ENCODE measurements at places on chromosomes 4 and X. TPM values are rescaled to one million over a fixed set of nuclear protein-coding genes. Genes with fewer than 3 reads are reported as not detected.

HDAC8 gene
- total RNA-seq: 21.6 TPM

CXXC4 gene
- total RNA-seq: 4.2 TPM

USP27X gene
- 5.7 TPM for total RNA-seq

UCHL1 gene
- total RNA-seq: 513 TPM

DOK7 gene
- total RNA-seq: 0.26 TPM

GRCh38 chr4:164482758-164483157 lies 271.2 kb upstream of the SMIM31 start:
- H3K27ac ChIP-seq: no peak overlapping the region
- H3K4me3 ChIP-seq: no peak overlapping the region
- H3K27me3 ChIP-seq: no peaks in the 10 kb centered on the region
- DNase-seq: no peak

DNA sequence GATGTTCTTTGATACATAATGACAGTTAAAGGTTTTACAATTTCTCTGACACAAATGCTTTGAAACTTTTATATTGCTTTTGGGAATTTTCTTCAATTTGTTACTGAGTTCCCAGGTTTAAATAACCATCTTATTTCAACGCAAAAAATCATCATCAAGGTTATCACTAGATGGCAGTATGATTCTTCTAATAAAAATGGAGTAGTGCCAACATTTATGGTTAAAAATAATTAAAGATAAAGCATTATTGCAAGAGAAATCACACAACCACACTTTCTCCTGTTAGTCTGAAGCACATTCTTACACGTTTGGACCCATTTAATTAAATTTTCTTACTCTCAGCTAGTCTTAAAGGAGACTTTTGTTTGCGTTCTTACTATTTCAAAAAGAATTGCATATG lies 611.3 kb upstream of the CPXCR1 start:
- H3K27ac ChIP-seq: no peak overlapping the region
- no peak overlapping the region for H3K4me3 ChIP-seq
- no peaks in the 10 kb centered on the region for H3K4me1 ChIP-seq
- H3K27me3 ChIP-seq: no peaks in the 10 kb centered on the region
- DNase-seq: no peak

- H3K4me1 ChIP-seq: no peaks in the 10 kb centered on the region
- no peak for DNase-seq
- no peak overlapping the region for H3K4me3 ChIP-seq
- no peak overlapping the region for H3K27ac ChIP-seq
- H3K27me3 ChIP-seq: no peaks in the 10 kb centered on the region
These were observed 30.9 kb downstream of the FAM9B start for GRCh38 chrX:9003041-9003440.

GRCh38 chrX:85993539-85994197 lies 53.7 kb downstream of the CHM start:
- no peaks in the 10 kb centered on the region for H3K27me3 ChIP-seq
- no peak for DNase-seq
- no peak overlapping the region for H3K27ac ChIP-seq
- H3K4me3 ChIP-seq: no peak overlapping the region

GRCh38 chrX:39905538-39905891 lies 192.2 kb downstream of the BCOR start:
- H3K36me3 ChIP-seq: peaks cover 4% of the 10 kb centered on the region
- no peak overlapping the region for H3K4me3 ChIP-seq
- no peak for DNase-seq
- peaks cover 12% of the 10 kb centered on the region for H3K4me1 ChIP-seq
- no peaks in the 10 kb centered on the region for H3K27me3 ChIP-seq

GRCh38 chrX:10507876-10508275 lies 112.5 kb downstream of the MID1 start:
- DNase-seq: no peak
- no peak overlapping the region for H3K4me3 ChIP-seq
- H3K4me1 ChIP-seq: peaks cover 18% of the 10 kb centered on the region
- no peaks in the 10 kb centered on the region for H3K36me3 ChIP-seq
- H3K27ac ChIP-seq: no peak overlapping the region

- no peaks in the 10 kb centered on the region for H3K4me1 ChIP-seq
- H3K4me3 ChIP-seq: peak overlapping the region; percentile 81
- peaks cover 14% of the 10 kb centered on the region for H3K36me3 ChIP-seq
- peak; percentile 46 for DNase-seq
These were observed 449 bp downstream of the CTPS2 start for GRCh38 chrX:16711893-16712547.

GRCh38 chrX:103092942-103093341 lies at the start of gene NXF3:
NXF3 (minus strand) TSS chrX:103093143; CDS start chrX:103093023, 120 bp downstream.
- DNase-seq: no peak
- H3K4me3 ChIP-seq: no peak within 1 kb of the TSS
- H3K4me1 ChIP-seq: no peaks in the 10 kb centered on the region
- no peaks in the 10 kb centered on the region for H3K36me3 ChIP-seq

DNA sequence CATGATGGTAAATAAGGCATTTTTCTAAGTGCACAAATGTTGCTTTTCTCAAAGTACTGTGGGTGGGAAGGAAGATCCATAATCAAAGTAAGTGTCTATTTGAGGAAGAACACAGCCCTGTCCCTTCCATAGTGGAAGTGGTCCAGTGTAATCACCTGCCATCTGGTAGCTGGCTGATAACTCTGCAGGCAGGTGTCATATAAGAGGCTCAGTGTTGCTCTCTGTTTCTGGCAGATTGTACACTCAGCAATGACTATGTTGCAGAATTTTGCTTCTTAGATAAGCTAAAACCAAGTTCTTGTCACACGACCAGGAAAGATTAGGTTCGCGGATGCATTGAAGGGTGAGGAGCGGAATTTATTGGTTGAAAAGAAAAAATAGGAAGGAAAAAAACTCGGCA lies 20.9 kb downstream of the SAGE1 start:
- H3K4me3 ChIP-seq: no peak overlapping the region
- H3K4me1 ChIP-seq: no peaks in the 10 kb centered on the region
- DNase-seq: no peak
- H3K36me3 ChIP-seq: peaks cover 14% of the 10 kb centered on the region

DNA sequence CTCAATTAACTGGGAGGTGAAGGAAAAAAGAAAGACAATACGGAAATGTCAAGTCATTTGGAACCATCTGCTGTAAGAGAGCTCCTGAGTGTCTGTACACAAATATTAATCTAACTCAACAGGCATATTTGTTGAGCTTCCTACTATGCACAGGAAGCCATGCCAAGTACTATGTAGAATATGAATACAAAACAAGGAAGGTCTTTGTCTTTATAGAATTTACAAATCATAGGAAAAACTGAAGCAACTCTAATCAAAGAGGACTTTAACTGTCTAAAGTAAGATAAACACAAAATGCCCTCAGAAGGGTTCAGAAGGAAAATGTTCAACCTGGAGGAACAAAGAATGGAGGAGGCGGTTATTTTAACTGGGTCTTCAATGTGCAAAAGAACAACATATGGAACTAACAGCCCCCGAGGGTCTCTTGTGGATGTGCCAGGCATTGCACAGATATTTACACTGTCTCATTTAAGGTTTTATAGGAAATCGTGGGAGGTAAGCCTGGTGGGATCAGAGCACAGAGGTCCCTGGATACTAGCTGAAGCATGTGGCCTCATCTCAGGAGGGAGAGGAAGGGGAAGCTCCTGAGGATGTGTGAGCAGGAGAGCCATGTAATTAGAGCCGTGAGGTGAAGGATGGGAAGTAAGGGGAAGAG lies 5.8 kb downstream of the FAM114A1 start:
- DNase-seq: no peak
- no peaks in the 10 kb centered on the region for H3K27me3 ChIP-seq
- H3K4me3 ChIP-seq: no peak overlapping the region

DNA sequence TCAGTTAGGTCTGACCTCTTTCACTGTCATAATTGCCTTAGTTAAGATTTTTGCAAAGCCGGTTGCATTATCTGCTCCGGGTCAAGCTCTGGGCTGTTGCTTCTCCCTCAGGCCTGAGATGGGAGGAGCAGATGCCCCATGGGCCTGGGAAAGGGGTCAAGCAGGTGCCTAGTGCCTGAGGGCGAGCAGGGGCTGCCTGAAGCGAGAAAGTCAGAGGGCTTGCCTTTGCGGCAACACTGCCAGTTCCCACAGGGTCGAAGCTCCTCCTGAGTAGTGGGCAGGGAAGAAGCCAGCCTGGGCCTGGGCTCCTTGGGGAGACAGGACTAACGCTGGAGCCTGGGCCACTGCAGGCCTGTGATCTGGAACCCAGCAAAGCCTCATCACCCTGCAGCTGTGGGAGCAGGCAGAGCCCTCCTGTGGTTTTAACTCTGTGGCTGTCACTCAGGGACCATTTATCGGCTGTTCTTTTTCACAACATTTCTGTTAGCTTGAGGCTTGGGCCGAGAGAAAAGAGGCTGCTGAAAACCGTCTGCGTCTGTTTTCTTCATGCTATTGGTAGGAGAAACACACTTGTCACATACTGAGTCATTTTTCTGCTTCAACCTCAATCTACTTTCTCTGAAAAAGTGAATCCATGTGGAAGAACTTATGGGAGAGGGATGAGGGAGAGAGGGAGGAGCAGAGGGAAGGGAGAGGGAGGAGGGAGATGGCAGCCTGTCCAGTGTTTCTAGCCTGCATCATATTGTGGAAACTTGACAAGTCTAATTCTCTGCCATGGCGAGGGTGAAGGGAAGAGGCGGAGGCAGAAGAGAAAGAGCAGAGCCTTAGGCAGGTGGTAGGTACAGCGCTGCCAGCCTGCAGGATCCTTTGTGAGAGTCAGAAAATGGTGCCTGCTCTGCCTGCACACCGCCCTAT lies 68.4 kb downstream of the RHOH start:
- no peak for DNase-seq
- no peak overlapping the region for H3K4me3 ChIP-seq
- no peaks in the 10 kb centered on the region for H3K27me3 ChIP-seq
- H3K36me3 ChIP-seq: no peaks in the 10 kb centered on the region
- no peak overlapping the region for H3K27ac ChIP-seq
- no peaks in the 10 kb centered on the region for H3K4me1 ChIP-seq
